ENCODE measurements at places on chromosomes 1 and 21. TPM values are rescaled to one million over a fixed set of nuclear protein-coding genes. Genes with fewer than 3 reads are reported as not detected.

- DNase-seq, result peak; percentile 76
Observed at GRCh38 chr1:63674238-63674864, 81.1 kb downstream of the PGM1 start.

DNA sequence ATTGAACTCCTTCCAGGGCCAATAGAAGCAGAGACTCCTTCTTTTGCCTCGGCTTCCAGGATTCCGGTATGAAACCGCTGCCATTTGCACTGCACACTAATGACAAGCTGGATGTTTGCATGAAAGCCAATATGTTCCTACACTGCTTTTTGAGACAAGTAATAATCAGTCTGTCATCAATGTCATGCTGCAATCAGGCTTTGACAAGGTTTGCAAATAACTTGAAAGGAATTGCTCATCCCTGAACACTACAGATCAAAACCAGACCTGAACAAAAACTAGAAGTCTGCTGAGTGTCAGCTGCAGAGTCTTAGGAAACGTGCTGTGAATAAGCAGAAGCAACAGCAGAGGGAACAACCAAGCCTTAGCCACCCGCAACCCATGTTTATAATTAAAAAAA, 720.7 kb upstream of the CXADR start:
- DNase-seq, result no peak

GRCh38 chr1:244807138-244807537, 28.3 kb upstream of the COX20 start:
- no peak for DNase-seq

DNA sequence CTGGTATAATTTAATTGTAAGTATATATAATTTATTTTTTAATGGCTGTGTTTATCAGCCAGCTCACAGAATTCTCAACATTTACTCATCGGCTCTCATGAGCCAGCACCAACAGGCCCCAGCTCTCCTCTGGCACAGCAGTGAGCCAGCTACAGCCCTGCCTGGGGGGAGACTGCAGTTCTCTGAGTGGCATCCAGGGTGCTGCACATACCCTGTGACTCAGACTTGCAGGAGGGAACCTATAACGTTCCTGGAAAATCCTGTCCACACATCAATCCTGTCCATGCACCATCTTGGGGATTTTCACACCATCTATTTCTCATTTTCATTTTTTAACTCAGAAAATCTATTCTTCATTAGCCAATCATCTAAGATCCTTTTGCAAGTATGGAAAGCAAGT, 36.5 kb downstream of the FHAD1 start:
- DNase-seq, result no peak

The NBPF20 gene
- total RNA-seq, result 0.70 TPM

The PANK4 gene
- 33.1 TPM for total RNA-seq

GRCh38 chr1:147077936-147078605, 94.2 kb downstream of the PRKAB2 start:
- no peak for DNase-seq

GRCh38 chr1:224454402-224455055, 19.9 kb upstream of the WDR26 start:
- DNase-seq, result no peak

DNA sequence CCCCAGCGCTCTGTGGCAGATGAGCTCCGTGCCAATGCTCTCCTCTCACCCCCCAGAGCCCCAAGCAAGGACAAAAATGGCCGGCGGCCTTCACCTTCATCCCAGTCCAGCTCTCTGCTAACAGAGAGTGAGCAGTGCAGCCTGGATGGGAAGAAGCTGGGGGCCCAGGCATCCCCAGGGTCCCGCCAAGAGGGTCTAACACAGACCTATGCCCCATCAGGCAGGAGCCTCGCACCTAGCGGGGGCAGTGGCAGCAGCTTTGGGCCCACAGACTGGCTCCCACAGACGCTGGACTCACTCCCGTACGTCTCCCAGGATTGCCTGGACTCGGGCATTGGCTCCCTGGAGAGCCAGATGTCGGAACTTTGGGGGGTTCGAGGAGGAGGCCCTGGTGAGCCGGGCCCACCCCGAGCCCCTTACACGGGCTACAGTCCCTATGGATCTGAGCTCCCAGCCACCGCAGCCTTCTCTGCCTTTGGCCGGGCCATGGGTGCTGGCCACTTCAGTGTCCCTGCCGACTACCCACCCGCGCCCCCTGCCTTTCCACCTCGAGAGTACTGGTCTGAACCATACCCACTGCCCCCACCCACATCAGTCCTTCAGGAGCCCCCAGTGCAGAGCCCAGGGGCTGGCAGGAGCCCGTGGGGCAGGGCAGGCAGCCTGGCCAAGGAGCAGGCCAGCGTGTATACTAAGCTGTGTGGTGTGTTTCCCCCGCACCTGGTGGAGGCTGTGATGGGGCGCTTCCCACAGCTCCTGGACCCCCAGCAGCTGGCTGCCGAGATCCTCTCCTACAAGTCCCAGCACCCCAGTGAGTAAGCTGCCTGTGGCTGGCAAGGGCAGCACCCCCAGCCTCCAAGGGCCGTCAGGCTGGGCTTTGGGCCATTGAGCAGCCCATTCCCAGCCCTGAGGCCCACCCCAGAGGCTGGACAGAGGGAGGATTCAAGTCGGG, 8.7 kb downstream of the ZC3H12A start:
- DNase-seq, result no peak

DNA sequence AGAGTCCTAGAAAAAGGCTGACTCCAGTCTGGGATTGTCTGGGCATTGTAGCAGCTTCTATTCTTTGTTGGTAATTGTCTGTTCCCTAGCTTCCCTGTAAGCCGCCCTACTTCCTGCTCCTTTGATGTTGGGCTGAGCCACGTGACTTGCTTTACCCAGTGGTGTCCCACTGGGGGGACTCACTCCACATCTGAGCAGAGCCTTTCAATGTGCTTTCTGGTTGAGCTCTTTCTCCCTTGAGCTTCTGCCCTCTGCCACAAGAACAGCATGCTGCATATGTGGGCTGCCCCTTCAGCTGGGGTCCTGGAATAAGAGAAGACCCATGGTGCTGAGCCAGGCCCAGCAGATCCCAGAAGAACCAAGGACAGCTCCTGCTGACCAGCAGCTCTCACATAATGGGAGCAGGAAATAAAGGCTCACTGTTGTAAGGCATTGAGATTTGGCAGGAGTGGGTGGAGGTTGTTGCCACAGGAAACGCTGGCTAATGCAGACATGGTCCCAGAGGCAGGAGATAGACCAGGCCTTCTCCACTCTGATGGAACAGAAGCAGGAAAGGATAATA, 276.3 kb upstream of the GJB5 start:
- DNase-seq, result no peak

DNA sequence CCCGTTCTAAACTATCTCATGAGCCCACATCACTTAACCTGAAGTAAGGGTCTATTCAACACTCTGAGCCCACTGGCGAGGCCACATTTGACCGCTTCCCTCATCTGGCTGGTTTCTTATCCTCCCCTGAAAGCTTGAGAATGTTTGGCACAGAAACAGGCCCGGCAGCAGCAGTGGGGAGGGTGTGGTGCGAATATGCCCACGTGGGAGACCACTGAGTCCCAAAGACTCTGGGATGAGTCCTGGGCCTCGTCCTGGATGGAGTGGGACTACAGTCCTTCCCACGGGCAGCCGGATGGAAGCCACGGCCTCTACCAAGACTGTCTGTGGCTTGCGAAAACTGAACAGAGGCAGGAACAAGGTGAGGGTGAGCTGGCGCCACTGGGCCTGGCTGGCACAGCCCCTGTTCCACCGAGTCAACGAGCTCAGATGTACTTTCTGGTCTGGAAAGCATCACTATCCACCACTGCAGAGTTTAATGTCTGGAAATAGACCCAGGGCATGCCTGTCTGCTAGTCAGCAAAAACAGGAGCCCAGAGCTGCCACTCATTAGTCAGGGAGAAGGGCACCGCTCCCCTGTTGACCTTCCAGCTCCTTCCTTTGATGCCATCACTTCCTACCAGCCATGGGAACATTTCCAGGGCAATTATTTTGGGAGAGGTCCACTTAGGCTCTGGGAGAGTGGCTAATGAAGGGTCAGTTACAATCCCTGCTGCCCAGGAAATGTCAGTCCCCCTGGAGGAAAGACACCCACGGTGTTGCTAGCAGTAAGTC, 386.6 kb downstream of the MATN1 start:
- no peak for DNase-seq

The SYNC gene
- 23.2 TPM for total RNA-seq

- DNase-seq, result no peak
Observed at GRCh38 chr1:22915231-22915630, 57.4 kb downstream of the LACTBL1 start.

DNA sequence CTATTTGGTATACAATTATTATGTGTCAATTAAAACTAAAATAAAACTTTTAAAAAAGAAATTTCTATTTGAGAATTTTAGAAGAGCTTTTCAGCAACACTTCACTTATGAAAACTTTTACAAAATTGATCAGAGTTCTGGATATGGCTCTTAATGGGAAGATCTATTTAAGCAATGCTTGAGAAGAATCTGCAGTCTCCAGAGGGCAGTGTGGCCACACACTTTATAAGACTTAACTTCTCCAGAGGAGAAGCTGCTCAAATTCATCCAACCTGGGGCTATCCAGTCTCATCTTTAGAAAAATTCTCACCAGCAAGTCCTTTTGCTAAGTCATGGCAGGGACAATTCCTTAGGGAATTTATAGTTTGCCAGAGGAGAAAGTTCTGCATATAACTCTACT, 25.2 kb upstream of the AGO1 start:
- no peak for DNase-seq

The OLIG1 gene
- not detected for total RNA-seq

The GPN2 gene
- total RNA-seq, result 16.9 TPM

- DNase-seq, result no peak
Observed at GRCh38 chr21:24220446-24220845, 1386.8 kb downstream of the MRPL39 start.

The AADACL4 gene
- total RNA-seq, result not detected

DNA sequence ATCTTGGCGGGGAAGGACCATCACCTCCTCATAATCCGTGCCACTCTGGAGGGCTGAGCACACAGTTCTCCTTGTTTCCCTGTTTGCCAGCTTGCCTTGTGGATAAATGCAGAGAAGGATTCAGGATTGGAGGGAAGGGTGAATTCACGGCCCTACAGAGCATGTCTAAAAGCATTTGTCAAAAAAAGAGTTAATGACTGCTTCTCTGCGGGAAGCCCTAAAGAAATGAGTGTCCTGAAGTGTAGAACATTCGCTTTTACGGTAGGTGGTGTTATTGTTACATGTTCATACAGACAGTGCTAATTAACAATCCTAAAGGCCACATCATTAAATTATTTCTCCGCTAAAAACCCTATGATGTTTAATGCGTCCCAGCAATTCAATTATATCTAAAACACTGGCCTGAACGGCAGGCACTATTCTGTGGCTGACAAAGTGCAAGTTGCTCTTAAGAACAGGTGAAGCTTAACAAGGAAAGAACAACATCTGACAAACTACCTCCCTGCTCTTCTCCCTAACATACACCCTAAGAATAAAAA, 112.3 kb upstream of the NFIA start:
- no peak for DNase-seq

DNA sequence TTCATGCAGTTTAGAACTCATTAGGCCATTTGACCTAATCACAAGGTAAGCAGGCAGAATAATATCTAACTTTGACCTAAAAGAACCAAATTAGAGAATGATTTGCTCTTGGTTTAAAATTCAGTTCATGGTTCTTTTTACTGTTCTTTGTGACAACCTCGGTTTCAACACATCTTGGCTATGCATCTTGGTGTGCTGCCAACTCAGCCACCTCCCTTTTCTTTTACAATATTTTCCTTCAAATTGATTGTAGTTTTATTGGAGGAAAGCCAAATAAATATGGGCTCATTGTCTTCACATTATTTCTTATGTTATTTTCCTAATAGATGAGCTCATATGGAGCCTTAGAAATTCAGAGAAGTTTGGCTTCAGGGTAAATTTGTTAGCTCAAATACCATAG, 338.3 kb downstream of the SIPA1L2 start:
- DNase-seq, result no peak

The SYPL2 gene
- total RNA-seq, result 26.8 TPM

The TMPRSS3 gene
- total RNA-seq, result not detected

GRCh38 chr1:215911406-215911968, 344.4 kb downstream of the KCTD3 start:
- no peak for DNase-seq

- DNase-seq, result no peak
Observed at GRCh38 chr1:154547105-154547732, 11.2 kb downstream of the UBE2Q1 start.

The GUCA2A gene
- total RNA-seq, result not detected

- DNase-seq, result no peak
Observed at GRCh38 chr1:183483224-183483623, 10.9 kb downstream of the SMG7 start.

- no peak for DNase-seq
Observed at GRCh38 chr1:36382231-36382630, 3.5 kb downstream of the STK40 start.

GRCh38 chr1:153394391-153394790, 3.5 kb upstream of the S100A8 start:
- no peak for DNase-seq

DNA sequence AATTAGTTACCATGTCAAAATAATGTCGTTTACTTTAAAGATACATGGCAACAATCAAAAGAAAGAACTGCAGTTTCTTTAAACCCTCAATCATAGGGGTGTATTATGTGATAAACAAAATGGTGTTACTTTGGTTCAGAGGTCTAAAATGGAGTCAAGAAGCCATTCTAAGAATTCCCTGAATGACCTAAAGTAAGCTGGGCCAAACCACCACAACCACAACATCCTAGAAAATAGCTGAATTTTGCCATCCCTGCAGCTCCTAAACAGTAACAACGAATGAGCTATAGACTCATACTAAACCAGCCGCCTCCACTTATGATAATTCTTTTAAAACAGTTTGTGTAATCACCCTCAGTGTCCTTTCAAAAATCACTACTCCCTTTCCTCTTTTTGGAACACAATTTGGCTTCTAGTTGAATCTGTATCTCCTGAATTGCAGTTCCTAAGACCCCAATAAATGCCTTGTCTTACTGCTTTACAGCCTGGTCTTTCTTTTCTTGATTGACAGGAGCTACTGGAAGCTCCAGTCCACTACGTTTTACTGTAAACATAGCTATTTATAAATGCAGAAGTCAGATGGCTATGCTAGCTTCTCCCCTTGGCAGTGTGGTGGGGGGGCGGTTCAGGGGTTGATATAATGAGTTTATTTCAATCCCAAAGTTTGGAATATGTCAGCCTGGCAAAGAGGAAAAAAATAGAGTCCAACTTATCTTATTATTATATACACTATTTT, 84.3 kb downstream of the PLPPR4 start:
- no peak for DNase-seq

GRCh38 chr1:243597383-243597782, 252.7 kb downstream of the AKT3 start:
- DNase-seq, result no peak

GRCh38 chr1:46148318-46148717, 15.9 kb upstream of the PIK3R3 start:
- DNase-seq, result no peak

GRCh38 chr1:222946436-222946835, 131.6 kb downstream of the DISP1 start:
- DNase-seq, result no peak

DNA sequence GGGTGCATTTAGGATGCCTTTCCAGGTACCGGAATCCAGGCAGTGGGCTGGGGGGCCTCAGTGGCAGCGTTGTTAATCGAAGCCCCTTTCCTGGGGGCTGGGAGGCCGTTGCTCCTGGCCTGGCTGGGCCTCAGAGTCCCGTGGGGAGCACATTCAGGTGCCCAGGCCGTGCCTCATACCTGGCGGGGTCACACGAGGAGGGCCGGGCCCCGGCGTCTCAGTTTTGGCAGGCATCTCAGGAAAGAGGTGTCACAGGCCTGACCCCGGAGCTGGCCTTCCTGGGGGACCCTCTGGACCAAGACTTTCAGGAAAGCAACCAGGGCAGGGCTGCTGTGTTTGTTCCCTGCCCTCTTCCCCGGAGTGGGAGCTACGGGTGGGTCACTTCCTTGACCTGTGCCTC, 4.1 kb downstream of the NBL1 start:
- DNase-seq, result no peak

The KLHDC9 gene
- total RNA-seq, result 5.6 TPM

All from heart right ventricle (tissue), 16 donors.